Astrocyte (in vitro differentiated cells and primary cell): ENCODE measurements at places on chromosomes 1 and 21. TPM values are rescaled to one million over a fixed set of nuclear protein-coding genes. Genes with fewer than 3 reads are reported as not detected.
A peak's percentile ranks its signal among the peaks of the same experiment; 100 is the strongest.

The S100A7A gene
- total RNA-seq, result not detected in 2 replicates

The FCER1G gene
- total RNA-seq, result 0.68 and 0.91 TPM in 2 replicates

DNA sequence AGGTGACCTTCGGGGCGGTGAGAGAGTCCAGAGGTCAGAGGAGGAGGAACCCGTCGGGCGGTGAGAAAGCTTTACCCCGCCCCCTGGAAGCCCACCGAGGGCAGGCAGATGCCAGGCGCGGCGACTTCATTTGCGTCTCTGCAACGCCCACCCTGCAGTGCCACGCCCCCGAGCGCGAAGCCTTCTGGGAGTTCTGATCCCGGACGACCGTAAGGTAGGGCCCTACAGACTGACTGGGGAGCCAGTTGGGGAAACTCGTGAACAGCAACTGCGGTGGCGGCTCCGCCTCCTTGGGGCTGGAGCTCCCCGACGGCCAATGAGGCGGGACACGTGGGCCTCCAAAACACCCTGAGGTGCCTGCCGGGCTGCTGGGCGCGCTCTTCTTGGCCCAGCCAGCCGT, 46.0 kb upstream of the EDARADD start:
- DNase-seq, result no peak

GRCh38 chr1:228904222-228904621, 168.9 kb downstream of the RHOU start:
- DNase-seq, result no peak

DNA sequence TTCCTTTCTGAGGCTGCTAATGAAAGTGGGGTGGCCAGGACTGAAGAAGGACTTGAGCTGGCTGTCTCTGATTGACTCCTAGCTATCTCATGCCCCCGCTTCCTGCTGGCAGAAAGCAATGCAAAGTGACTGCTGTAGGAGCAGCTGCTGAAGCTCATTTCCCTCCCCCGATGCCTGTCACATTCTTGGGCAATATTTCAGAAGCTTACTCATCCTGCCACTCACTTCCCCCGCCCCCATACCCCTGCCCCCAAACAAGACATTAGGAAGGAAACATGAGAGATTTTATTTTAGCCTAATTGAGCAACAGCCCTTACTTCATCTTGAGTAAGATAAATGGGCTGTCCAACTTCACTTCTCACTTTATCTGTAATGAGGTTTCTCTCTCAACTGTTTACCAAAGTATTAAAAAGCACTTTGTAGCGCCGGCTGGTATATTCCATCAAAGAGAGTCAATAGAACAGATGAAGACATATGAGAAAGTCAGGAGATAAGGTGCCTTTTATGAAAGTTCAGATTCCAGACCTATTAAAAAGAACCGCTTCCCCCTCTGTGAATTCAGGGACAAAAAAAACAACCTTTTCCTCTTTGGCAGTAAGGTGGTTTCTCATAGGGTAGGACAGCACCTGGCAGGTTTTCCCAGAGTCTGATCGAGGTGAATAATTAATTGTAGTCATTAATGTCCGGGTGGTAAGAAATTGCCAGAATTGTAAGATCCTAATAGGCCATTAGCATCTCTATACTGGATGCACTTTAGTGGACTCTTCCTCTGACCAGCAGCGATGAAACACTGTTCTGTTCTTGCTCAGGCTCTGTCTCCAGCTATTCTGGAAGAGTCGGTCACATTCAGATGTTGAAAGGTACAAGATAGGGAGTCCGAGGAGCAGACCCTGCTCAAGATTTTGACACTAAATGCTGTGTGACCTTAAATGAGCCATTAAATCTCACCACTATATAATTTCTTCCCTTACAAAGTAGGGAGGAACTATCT, 70.2 kb downstream of the SH3GLB1 start:
- peak; percentile 89 for DNase-seq

DNA sequence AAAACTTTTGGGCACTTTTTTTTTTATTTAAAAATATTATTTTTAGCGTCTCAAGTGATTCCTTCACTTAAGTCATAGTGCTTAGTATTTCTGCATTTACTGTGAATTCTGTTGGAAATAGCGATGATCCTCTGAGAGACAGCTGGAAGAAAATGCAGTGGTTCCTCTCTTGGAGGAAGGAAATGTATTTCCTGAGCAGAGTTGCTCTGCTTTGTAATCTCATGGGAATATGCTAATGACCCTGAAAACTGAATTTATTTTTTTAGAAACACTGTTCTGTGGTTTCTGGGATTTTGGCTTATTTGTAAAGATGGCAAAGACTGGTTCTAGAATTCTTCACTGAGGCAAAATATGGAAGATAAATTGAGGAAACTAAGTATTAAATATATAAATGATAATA, 88.9 kb downstream of the NTNG1 start:
- no peak for DNase-seq

DNA sequence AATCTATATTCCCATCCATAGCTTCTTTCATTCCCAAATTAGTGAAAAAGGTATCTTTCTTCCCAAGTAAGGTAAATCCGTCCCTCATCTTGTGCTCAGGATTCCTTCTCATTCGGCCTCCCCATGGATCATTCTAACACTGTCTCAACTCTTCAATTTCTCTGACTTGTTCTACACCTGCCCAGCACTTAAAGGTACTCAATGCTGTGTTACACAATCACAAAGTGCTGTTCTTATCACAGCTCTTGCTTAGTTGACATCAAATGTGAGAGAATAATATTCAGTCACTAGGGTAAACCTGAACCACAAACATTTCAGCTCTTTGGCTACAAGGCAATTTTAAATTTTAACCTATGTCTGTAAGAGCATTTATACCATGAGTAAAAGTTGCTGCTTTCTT, 94.8 kb downstream of the DIRAS3 start:
- no peak for DNase-seq

- no peak for DNase-seq
Measured at GRCh38 chr21:18877917-18878316, 474.3 kb upstream of the TMPRSS15 start.

DNA sequence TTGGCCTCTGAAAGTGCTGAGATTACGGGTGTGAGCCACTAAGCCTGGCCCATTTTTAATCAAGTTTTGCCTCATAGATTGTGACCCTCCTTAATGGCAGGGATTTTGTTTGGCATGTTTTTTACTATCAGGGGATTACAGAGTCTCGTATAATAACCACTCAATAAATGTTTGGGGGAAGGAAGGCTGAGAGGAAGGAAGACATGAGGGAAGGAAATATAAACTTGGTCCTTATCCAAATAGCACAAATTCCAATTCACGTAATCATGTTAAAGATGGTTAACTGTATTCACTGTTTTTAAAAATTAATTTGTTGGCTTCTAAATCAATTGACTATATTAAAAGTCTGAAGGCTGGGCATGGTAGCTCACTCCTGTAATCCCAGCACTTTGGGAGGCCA, 30.9 kb upstream of the SERTAD4 start:
- DNase-seq, result peak; percentile 24

DNA sequence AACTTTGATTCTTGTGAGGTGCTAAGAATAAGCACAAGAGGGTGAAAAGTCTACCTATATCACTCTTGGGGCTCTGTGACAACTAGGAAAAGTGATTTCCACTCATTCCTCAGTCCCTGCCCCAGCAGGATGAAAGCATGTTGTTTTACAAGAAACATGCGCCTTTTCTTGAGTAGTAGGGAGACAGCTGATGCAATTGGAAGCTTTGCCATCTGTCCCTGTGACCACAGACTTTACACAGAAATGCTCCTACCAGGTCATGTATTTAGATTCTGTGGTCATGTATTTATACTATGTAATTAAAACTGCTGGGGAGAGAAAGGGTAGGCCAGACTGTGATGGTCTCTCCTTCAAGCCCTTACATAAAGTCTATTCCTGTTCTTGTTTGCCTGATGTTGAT, 445.5 kb downstream of the PTPRC start:
- peak; percentile 66 for DNase-seq

GRCh38 chr1:60129911-60130310, 56.3 kb upstream of the C1orf87 start:
- peak; percentile 27 for DNase-seq

The ST6GALNAC3 gene
- 1.8 and 3.2 TPM in 2 replicates for total RNA-seq

DNA sequence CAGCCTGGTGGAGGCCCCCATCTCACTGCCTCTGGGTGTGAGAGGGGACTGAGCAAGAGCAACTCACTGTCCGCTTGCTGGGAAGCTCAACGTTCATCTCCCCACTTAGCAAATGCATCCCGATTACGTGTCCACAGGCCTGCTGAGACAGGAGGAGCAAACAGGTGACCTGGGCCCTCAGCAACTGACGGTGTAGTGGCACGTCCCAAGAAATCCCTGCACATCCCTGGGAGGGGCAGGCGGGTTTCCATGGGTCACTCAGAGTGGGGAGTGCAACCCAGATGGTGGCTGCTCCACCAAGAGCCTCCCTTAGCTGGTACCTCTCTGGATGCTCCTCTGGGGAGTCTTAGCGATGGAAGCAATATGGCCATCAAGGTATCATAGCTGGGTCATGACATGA, 229.4 kb downstream of the DYRK1A start:
- no peak for DNase-seq

GRCh38 chr1:216285052-216285451, 138.2 kb downstream of the USH2A start:
- DNase-seq, result no peak

DNA sequence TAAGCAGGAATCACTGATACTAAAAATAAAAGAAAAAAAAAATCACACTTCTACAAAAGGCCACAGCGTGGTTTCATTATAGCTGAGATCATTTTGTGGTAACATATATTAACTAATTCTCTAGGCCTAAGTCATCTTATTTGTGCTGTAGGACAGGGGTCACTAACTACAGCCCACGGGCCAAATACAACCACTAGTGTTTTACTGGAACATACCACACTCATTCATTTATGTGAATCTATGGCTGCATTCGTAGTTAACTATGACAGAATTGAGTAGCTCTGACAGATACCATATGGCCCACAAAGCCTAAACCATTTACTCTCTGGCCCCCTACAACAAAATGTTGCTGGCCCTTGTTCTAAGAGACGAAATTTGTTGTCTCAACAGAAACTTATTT, 224.4 kb downstream of the VAV3 start:
- DNase-seq, result no peak

DNA sequence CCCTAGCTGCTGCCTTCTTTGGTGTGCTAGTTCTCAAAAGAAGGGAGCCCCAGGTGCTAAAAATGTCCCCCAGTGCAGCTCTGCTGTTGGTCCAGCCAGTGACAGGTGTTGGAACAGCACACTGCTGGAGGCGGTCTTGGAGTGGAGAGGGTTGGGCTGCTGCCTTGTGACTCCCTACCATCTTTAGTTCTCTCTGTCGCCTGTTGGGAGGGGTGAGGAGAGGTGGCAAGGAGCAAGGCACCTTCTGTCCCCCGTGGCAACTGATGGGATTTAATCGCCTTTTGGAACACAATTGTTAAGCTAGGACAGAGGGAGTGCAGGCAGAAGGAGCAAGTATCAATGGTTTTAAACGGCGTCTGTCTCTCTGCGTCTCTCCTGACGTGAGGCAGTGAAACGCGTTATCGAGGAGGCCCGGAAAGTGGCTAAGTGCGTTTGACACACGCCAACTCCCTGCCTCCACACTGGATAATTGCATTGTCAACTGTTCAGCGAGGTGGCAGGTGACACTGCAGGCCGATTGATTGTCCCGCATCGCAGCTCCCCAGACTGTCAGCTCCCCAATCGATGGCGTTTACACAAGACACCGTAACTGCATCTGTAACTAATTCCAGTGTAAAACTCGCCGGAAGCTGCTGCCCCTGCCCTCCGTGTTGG, 34.0 kb downstream of the TMEM53 start:
- DNase-seq, result no peak

DNA sequence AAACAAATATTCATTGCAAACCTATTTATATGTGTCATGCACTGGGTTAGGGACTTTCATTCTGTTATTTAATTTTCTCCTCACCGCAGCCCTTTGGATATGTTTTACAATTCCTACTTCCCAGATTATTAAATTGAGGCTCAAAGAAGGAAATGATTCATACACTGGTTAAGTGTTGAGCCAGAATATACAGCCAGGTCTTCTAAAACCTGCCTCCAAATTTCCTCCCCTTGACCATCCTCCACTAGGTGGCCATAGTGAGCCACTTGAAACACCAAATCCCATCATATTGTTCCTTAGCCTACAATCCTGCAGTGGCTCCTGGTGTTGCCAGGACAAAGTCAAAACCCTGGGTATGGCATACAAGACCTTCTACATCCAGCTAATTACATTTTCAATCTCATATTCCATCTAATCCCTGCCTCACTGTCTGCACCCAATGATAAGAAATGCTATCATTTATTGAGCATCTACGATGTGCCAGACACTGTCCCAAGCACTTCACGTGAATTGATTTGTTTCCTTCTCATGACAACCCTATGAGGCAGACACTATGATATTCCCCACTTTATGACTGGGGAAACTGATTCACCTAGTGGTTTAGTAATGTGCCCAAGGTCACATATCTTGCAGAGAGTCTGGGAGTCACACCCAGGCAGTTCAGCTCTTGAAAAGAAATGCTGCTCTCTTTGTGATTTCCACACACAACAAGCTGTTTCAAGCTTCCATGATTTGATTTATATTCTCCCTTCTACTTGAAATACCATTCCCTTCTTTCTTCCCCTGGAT, 23.6 kb upstream of the KIRREL1 start:
- DNase-seq, result peak; percentile 82

DNA sequence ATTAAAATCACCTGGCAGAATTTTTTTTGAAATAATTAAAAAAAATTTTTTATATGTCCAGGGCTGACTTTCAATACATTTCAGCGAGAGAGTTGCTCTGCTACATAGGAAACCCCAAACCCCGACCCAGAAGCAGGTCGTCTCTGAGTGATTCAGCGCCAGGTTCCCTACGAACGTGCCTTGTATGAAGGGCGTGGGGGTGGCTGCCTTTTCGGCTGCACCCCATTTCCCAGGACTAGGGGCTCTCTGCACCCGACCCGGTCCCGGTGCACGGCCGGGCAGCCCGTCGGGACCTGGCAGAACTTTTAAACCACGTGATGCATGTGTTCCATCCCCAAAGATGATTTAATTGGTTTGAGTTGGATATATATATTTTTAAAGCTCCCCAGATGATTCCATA, 15.8 kb upstream of the SCYL3 start:
- no peak for DNase-seq

GRCh38 chr1:192159014-192159413, 752 bp downstream of the RGS18 start:
- no peak for DNase-seq

The OLIG2 gene
- 2.5 and 2.6 TPM in 2 replicates for total RNA-seq

The PTPN22 gene
- total RNA-seq, result 1.2 and 1.3 TPM in 2 replicates

GRCh38 chr1:51926171-51926812, 47.8 kb upstream of the NRDC start:
- DNase-seq, result peak; percentile 41

DNA sequence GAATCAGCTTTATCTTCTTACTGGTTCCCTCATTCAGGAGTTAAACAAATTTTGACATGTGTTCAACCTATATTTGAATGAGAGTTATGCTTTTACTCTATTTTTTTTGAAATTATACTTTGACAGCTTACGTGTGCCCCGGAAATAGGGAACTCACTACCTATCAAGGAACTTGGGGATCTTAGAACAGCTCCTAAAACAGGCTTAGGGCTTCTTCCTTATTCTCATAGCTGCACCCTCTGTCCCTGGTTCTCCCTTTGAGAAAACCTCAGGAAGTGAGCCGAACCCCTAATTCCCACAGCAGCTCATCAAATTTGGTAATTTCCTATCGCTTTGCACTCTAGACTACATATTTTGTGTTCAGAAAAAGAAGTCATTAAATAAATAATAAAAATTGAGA, 81.2 kb upstream of the RUNX3 start:
- DNase-seq, result no peak
